Activated naive CD4-positive, alpha-beta T cell (primary cell): ENCODE measurements at places on chromosomes 12 and 14.
A peak's percentile ranks its signal among the peaks of the same experiment; 100 is the strongest.

DNA sequence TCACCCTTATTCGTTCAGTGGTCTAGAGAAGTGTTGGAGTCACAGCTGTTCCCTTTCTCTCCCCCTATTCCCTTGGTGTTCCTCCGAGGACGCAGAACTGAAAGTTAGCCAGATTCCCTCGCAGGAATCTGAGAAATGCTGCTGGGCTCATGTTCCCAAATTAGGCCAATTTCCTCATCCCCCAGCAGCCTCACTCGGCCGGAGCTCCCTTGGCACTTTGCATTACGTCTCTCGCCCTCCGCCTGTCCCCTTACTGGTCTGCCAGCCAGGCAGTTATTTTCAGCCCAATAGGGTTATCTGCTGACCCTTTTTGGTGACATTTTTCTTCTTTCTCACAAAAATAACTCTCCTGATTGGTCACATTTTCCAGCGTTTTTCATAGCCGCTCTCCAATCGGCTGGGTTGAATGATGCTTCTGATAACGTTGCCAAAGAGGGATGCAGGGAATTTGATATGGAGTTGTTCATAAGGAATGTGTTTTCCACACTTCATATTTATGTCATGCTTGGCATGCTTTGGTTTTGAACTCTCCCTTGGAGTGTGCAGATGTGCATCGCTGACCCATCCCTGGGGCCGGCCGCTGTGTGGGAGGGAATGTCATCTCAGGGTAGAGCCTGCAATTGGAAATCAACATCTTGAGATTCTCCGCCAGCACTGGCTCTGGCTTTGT, 9.9 kb downstream of the IFT43 start:
- no peak for DNase-seq

DNA sequence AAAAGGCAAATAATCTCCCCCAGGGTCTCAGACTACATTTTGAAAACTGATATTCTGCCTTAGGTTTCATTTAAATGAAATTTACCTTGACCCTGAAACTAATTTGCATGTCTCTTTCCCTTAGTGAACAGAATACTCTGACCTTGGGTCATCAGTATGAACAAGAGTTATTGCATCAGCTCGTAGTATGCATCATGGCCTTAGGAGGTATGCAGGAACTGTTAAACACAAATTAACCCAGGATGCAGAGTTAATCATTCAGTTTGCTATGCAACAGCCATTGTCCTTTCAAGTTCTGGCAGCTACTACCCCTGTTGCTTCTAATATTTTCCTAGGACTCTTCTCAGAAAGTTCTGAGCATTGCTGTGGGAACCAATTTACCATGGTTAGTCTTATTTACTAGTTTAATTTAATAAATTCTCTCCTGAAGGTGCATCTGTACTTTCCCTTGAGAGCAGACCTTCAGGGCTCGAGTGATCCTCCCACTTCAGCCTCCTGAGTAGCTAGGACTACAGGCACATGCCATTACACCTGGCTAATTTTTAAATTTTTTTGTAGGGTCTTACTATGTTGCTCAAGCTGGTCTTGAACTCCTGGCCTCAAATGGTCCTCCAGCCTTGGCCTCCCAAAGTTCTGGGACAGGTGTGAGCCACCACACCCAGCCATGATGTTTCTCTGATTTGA, 126.7 kb downstream of the TTC6 start:
- DNase-seq = no peak

DNA sequence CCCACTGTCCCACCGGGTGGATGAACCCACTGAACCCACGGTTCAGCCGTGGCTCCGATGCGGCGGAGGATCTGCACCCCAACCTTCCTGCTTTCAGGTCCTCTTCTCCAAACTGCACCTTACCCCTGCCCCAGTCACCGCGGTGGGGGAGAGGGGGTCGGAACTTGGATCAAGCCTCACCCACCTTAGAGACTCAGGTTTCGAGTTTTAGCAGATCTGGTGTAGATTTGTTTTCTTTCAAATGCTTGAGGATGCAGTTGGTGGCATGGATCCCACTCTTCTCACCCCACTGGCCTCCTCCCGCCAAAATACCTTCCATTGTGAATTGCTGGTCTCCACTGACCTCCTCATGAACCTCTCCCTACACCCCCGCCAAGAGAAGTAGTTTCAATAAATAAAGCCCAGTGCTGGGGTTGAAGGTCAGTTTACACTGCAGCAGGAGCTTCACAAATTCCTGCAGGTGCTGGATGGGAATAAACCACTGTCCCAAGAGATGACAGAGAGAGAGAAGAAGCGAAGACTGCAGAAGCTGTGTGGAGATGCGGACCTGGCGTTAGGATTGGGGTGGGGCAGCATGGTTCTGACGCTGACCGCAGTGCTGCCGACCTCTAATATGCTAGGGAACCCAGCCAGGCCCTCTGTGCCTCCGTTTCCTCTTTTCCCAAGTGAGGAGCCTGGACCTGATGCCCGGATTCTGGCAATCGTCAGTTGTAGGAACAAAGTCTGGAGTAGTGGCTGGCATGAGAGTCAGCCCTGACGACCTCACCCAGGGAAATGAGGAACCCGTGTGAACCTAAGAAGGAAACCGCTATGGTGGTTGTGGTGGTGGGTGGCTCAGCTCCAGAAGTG, 7.4 kb downstream of the TTC6 start:
- no peak for DNase-seq

GRCh38 chr14:54010981-54011380, 54.4 kb upstream of the BMP4 start:
- no peak for DNase-seq

DNA sequence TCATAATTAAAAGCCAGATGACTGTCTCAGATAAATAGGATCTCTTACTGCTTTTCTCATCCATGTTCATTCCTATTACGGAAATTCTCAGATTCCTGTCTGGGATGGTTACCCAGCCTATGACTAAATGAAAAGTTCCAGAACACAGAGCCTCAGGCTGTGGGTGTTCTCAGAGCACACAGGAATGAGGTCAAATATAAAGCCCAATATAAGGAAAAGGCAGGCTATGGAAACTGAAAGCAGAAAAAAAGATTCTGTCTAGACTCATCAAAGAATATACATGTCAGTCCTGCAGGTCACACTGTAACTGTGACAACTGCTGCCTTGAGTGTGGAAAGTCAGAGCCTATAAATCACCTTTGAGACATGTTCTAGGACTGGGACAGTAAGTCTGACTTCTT, 64.3 kb downstream of the DCAF5 start:
- DNase-seq = no peak

DNA sequence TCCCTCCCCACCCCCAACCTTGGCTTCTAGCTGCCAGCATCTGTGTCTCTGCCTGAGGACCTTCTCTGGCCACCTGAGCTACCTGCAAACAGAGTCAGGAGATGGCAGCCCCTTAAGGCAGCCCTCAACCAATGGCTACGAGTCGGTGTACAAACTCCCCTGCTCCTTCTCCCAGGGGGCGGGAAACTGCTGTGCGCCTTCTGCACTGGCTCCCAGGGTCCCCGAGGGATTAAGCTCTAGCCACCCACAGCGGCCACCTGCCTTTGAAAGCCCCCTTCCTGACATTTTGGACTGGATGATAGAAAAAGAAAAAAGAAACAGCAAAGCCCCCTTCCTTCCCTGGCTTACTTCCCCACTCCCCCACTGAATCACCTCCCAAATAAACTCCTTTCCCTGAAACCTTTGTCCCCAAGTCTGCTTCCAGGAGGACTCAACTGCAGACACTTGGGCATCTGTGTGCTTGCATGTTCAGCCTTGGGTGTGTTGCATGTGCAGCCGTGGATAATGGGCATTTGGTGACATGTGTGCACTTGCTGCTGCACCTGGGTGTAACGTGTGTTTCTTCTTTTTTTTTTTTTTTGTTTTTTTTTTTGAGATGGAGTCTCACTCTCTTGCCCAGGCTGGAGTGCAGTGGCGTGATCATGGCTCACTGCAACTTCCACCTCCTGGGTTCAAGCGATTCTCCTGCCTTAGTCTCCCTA, 6.0 kb downstream of the SDS start:
- DNase-seq = no peak

DNA sequence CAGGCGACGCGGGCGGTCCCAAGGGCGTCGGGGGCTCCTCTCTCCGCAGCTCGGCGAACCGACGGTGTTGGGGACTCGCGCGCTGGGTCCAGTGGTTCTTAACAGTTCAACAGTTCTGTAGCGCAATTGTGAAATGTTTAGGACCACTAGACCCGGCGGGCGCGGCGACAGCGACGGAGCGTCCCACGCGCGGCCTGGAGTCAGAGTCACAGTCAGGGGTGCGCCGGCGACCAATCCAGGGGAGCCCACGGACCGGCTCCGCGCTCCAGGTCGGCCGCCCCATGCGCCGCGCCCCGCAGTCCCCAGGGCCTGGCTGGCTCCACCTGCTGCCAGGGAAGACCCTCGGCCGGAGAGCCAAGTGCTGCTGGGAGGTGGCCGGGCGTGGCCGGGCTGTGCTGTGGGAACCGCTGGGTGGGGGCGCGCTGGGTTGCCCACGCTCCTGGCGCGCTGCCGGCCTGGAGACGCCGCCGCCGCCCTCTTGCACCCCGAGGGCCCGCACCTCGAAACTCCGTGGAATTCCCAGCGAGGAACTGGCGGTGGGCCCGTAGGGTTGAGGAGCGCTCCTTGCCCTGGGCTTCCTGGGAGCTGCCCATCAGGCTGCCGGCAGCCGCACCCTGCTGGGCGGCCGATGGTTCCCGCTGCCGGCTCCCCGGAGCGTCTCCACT, 20.9 kb upstream of the KIF26A start:
- no peak for DNase-seq

- no peak for DNase-seq
Observed at GRCh38 chr14:73216030-73216429, 21.3 kb upstream of the PAPLN start.

DNA sequence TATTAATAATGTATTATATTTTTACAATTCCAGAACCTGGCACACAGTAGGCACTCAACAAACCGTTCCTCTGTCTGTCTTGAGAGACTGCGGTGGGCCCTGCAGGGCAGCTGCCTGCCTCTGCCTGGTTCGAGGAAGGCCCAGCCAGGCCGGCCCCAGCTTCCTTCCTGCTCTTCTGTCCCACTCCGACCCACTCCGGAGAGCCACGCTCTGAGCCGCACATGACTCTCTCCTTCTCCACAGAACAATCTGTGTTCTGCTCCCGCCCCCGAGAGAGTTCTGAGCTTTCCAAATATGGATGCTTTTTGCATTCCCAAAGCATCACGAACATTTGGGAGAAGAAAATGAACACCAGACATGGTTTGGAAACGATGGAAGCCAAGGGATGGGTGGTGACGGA, 57.3 kb downstream of the TTC7B start:
- peak; percentile 11 for DNase-seq

DNA sequence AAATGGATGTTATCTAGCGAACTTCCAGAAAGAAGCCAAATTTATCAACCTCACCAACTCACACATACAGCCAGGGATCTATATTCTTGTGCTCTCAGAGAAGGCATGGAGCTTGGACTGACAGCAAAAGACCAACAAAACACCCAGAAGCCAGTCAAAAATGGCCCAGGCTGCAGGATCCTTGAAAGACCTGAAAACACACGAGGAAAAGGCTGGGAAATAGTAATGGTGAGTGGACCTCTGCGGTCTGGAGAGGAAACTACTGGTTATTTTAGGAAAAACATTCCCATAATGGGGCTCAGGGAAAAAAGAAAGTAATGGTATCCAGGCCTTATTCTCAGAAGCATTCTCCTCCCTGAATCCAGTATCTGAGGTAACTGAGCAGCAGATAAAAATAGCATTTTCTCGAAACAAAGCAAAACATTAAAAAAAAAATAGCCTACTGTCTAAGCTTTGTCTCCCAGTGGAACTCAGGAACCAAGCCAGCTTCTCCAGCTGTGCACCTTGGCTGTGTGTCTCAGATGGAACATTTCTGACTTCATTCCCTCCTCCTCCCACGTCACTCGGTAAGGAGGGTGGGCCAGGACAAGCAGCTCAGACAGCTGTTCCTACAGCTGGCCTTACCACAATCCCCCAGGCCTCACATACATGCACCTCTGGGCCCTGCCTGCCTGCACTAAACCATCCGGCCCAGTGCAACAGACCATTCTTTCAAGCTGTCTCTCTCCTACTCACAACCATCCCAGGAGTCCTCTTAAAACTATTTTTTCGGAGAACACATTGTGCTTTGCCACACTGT, 249.9 kb downstream of the DAD1 start:
- DNase-seq = no peak

- DNase-seq = no peak
Observed at GRCh38 chr12:58922849-58923248, 2.5 kb upstream of the LRIG3 start.
